T-helper 2 cell treated with Interferon-gamma antibody and Interleukin-4, amounts not matched to agents 5 μg/mL and 100 μg/mL, for 36 hours (primary cell): ENCODE measurements at places on chromosomes 12 and 14.

DNA sequence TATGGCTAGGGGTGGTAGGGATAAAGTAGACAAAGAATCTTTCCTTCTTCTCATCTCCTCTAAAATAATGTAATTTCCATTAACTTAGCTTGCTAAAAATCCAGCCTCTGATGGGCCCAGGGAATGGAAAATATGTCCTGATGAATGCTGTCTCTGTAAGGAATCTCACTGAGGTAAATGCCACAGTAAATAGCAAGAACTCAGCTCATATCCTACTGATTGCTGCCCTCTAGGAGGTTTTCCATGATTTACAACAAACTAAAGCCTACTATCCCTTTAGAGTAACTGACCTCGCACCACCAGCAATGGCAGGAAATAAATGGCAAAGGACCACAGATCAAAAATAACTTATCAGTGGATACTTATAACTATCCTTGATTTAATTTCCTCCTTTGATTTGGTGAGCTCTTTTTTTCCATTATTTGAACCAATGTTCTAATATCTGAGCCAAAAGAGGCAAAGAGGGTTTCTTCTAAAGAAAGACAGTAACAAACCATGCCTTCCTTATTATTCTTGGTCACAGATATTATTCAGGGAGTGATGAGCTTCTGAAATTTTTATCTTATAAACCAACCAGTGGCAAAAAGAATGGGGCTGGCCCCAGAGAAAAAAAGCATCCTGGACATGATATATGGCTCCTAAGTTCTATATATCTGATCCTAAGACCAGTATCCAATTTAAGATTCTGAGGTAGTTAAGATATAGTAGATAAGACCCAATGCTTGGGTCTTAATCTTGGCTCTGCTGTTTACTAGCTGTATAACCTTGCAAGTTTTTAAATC is 43.8 kb downstream of the SENP1 start:
- no peak for DNase-seq

- no peak for DNase-seq
These were observed 79.1 kb upstream of the ATP2B1 start for GRCh38 chr12:89787763-89788162.

DNA sequence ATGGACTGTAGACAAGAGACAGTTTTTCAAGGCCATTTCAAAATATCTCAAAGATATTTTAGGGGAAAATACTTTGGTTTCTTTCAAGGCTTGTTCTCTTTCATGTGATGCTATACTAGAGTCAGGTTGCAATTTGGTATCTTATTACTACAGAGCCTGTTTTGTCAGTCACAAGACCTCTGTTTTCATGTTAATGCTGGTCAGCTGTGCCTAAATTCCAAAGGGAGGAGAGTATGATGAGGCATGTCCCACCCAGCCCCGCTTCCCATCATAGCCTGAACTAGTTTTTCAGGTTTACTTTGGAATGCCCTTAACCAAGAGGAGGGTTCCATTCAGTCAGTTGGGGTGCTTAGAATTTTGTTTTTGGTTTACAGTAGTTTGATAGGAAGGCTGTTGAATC is 52.6 kb downstream of the GPHB5 start:
- DNase-seq, result no peak

DNA sequence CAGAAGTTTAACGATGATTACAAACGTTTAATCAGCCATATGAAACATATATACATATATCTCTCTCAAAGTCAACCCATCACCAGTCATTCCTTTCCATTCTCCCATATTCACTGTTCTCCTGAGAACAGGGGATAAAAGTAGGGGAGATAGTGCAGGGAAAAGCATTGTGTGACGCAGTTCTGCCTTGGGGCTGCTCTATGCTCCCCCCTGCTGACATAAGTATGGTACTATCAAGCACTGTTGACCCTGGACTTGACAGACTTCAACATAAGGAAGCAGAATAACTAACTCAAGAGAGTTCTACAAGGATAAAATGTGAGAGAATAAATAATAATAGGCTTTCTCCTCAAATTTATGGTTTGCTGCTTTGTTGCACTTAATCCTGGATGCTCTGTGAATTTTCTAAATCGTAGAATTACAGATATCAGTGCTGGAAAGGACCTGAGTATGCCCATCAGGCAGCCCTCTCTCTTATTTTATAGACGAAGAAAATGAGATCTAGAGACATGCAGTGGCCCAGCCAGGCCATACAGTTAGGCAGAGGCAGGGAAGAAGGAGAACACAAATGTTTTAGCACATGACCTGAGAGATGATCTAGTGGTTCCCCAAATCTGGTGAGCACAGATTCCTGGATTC is 87.2 kb downstream of the SCN8A start:
- no peak for DNase-seq

GRCh38 chr12:51407604-51408003 is 16.4 kb upstream of the GALNT6 start:
- no peak for DNase-seq

DNA sequence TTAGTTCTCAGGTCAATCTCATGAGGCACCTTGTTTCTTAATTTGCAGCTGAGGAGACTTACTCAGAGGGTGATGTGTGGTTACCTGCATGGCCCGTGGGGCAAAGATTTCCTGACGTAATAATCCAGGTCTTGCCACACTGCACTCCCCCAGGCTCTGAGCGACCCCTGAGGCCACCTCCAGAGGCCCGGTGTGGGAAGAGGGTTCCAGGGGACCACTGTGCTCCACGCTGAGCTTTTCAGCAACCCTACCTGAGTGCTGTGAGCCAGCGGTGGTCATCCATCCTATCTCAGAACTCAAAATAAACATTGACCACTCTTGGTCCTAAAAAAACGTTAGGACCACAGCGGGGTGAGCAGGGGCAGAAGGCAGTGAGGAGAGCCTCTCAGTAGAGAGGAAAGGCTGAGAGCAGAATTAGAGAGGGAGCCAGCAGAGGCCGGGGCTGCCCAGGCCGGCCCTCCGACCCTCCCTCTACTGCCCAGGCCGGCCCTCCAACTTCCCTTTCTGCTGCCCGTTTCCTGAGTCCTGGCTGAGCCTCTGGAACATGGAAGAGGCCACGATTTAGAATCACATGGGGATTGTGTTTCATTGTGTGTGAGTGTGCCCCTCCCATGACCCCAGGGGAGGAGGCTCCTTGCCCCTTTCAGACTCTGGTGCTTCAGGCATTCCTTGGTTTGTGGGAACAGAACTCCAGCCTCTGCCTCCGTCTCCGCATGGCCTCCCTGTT is 188.2 kb upstream of the DIO3 start:
- no peak for DNase-seq
